Suprapubic skin (tissue), 4 donors: ENCODE measurements at places on chromosomes 11 and 22. TPM values are rescaled to one million over a fixed set of nuclear protein-coding genes. Genes with fewer than 3 reads are reported as not detected.

Gene OR51D1
- total RNA-seq, result not detected

Gene PIWIL4
- total RNA-seq, result 2.1 TPM

Gene KRTAP5-5
- total RNA-seq, result 0.79 TPM

Gene TMPRSS4
- 2.7 TPM for total RNA-seq

Gene SLC15A3
- total RNA-seq, result 1.7 TPM

Gene CD248
- total RNA-seq, result 6.7 TPM

Gene ELMOD1
- total RNA-seq, result 46.5 TPM

Gene WEE1
- 221 TPM for total RNA-seq

Gene NXPE1
- total RNA-seq, result not detected

Gene OR10A2
- total RNA-seq, result not detected

Gene PAMR1
- total RNA-seq, result 13.3 TPM

Gene TP53AIP1
- 20.6 TPM for total RNA-seq

Gene KRTAP5-10
- total RNA-seq, result not detected

Gene C11orf97
- total RNA-seq, result not detected

Gene DENND6B
- 3.3 TPM for total RNA-seq

Gene MFNG
- 5.7 TPM for total RNA-seq

Gene MPZL3
- 23.9 TPM for total RNA-seq

Gene DEFB131B
- not detected for total RNA-seq

Gene MS4A7
- total RNA-seq, result 5.5 TPM

Gene RASSF10
- total RNA-seq, result 22.0 TPM

Gene AIFM3
- total RNA-seq, result not detected

Gene LTO1
- total RNA-seq, result 21.6 TPM

Gene WT1
- total RNA-seq, result not detected

Gene SMIM38
- 0.26 TPM for total RNA-seq

Gene RAG1
- 0.56 TPM for total RNA-seq

Gene TRPC6
- total RNA-seq, result 4.7 TPM

Gene DDI1
- not detected for total RNA-seq

Gene RAC2
- total RNA-seq, result 3.9 TPM

Gene TMPRSS13
- 24.7 TPM for total RNA-seq

Gene KDELR3
- total RNA-seq, result 6.7 TPM

Gene PANX2
- total RNA-seq, result 2.8 TPM

Gene FOLH1
- 0.64 TPM for total RNA-seq

Gene P4HA3
- total RNA-seq, result not detected

Gene CATSPER1
- total RNA-seq, result not detected

Gene OR6X1
- not detected for total RNA-seq

Gene DERL3
- total RNA-seq, result 0.94 TPM

Gene UPB1
- 2.3 TPM for total RNA-seq

Gene GTSE1
- 2.2 TPM for total RNA-seq

Gene LINC01488
- total RNA-seq, result not detected

Gene HSCB
- 14.2 TPM for total RNA-seq

Gene KCNE3
- total RNA-seq, result 0.24 TPM

Gene MSANTD4
- total RNA-seq, result 6.2 TPM

Gene MOGAT2
- 3.5 TPM for total RNA-seq

Gene PKDREJ
- not detected for total RNA-seq

Gene KCNJ1
- 3.0 TPM for total RNA-seq

Gene DDX25
- not detected for total RNA-seq

Gene CATSPERZ
- not detected for total RNA-seq

Gene ZP1
- not detected for total RNA-seq

Gene MMP7
- total RNA-seq, result 155 TPM

Gene CABP4
- total RNA-seq, result not detected

Gene PRR33
- not detected for total RNA-seq

Gene OR8G5
- total RNA-seq, result not detected

Gene KCNQ1OT1
- total RNA-seq, result 3.1 TPM

Gene GAL
- total RNA-seq, result 29.9 TPM

Gene GAS2
- 1.2 TPM for total RNA-seq

Gene CABP7
- not detected for total RNA-seq
